NCI-H1105 treated with DMSO at 0.1 percent for 48 hours (cell line): ENCODE measurements at places on chromosomes 6 and 20.

- DNase-seq: peak; percentile 77
These were observed 6.2 kb upstream of the ZNF311 start for GRCh38 chr6:29011276-29011734.

GRCh38 chr6:142883011-142883410, 62.0 kb downstream of the HIVEP2 start:
- no peak for DNase-seq

DNA sequence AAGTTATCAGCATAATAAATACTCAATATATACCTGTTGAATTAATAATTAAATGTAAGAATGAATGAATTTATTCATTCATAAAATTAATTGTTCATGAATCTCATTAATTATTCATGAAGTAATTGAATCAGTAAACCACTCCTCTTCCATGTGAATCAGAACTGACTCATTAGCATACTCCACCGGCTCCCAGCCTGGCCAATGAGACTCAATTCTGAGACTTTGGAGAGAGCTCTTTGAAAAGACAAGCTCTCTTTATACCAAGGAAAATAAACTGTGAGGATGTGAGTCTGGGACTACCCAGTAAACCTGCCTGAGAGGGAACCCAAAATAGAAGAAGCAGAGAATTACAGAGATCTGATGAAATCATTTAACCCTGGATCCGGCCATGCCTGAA, 8.4 kb upstream of the SLC2A10 start:
- DNase-seq: no peak

DNA sequence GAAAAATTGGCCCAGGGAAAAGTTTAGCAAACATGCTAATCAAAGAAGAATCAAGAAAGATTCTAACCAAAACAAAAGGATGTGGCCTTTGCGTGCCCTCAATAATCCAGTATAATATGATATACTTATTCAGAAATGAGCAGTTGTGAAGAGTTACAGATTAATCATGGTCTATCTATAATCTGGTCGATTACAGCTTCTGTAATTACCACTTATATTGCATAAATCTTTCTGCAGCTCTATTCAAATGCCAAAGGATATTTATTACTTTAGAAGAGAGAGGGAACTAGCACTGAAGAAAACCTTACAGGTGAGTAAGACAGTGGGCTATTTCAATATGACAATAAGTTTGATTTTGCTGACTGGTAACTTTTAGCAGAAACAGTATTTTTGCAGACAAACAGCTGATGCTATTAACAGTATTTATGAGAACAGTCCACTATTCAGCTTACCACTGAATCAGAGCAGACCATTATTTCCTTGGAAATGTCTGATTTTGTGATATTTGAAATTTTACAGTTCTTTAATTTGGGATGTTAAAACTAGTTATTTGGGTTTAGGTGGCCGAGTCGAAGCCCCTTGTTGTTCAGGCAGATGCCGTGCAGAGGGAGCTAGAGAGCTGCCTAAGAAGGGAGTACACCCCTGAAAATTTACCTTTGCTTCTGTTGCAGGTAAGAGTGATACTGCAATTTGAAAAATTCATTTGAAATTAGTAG, 92.2 kb downstream of the CEP57L1 start:
- DNase-seq: peak; percentile 57

GRCh38 chr6:134245041-134245440, 72.9 kb downstream of the SGK1 start:
- no peak for DNase-seq

- DNase-seq: no peak
These were observed 4.8 kb downstream of the CST5 start for GRCh38 chr20:23874747-23875146.

DNA sequence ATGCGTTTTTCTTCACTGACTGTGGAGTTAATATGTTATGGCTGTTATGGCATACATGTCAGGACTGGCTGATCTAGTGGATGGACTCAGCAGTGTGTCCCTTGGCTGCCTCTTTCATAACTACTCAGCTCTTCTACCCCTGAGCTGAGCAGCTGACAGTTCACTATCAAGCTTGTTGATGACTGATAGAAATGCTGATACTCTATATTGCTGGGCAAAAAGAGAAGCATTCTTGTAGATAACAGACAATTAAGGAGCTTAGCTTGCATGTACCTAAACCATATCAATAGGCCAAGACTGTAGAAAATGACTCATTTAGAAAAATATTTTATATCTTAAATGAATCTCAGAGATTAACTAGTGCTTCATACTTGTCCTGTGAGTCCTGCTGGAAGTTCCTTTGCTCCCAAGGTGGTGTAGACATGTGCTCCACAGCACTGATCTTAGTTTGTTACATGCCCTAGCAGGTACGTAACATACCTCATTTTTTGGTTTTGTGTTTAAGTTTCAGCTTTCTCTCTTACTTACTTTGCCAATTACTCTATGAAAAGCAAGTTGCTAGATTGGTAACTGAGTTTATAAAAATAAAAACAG, 236.9 kb downstream of the GMDS start:
- DNase-seq: no peak

DNA sequence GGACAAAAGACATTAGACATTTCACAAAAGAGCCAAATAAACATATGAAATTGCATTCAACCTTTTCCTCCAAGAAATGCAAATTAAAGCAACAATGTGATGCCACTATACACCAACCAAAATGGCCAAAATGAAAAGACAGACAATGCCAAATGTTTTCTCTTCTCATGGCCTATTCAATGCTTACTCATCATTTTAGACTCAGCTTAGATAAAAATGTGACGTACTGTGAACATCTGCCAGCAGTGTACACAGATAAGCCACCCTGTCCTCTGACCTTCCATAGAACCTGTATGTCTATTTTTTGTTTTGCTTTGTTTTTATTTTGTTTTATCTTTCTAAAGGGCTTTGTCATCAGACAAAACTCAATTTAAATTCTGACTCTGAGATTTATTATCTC, 385.2 kb downstream of the FRK start:
- DNase-seq: no peak

- no peak for DNase-seq
These were observed 9.9 kb downstream of the BANF2 start for GRCh38 chr20:17709361-17710293.

DNA sequence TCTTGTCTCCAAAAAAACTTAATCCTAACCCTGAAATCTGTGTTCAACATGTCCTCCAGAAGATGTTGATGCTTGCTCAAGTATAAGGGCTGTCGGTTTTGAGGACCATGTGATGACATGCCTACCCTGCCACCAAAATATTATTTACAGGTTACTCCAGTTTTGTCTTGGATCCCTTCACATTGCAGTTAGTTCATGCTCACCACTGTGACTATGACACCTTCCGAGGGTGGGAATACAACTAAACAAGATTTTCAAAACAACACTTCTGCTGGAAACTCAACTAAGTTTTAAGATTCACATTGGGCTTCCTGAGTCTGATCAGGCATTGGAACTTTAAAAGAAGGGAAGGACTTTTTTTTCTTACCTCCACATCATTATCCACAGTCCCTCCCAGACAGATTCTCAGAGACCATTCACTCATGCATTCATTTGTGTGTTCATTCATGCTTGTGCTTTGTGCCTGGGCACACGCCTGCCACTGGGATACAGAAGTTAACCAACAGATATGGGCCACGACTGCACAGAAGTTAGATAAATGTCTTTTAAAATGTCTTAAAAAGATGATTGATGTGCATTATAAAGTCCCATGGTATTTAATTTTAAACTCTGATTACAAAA, 118.7 kb upstream of the GJE1 start:
- DNase-seq: no peak

GRCh38 chr20:16158090-16158975, 414.9 kb downstream of the KIF16B start:
- no peak for DNase-seq

- peak; percentile 20 for DNase-seq
These were observed 127.4 kb downstream of the ADGRG6 start for GRCh38 chr6:142429195-142429594.

DNA sequence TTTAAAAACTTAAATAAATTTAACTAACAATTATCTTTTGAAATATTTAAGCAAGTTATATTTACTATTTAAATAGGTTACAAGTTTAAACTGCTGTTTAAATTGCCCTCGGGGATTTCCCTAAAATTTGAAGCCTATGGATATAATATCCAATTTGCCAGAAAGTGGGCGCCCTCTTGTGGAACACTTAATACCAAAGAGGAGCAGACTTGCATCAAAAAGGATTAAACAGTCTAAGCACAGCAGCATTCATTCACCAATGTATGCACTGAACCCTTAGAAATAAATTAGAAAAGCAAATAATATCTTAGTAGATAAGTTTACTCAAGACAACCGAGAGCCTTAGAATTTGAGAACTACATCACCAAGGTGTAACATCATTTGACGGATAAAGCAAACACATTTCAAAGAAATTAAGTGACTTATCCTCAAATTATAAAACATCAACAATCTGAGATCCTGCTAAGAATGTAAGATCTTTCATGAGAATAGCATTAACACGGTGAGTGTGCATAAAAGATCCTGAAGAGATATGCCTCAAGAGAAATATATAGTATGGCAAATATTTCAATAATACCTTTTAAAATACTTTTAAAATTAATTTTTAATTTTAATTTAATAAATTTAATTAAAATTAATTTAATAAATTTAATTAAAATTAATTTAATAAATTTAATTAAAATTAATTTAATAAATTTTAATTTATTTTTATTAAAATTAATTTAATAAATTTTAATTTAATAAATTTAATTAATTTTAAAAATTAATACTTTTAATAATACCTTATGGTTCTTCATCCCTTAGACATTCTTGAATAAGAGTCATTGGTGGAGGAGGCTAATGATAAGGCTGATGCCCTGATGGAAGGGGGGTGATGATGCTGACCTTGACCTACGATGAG, 11.5 kb upstream of the MEP1A start:
- DNase-seq: peak; percentile 84

DNA sequence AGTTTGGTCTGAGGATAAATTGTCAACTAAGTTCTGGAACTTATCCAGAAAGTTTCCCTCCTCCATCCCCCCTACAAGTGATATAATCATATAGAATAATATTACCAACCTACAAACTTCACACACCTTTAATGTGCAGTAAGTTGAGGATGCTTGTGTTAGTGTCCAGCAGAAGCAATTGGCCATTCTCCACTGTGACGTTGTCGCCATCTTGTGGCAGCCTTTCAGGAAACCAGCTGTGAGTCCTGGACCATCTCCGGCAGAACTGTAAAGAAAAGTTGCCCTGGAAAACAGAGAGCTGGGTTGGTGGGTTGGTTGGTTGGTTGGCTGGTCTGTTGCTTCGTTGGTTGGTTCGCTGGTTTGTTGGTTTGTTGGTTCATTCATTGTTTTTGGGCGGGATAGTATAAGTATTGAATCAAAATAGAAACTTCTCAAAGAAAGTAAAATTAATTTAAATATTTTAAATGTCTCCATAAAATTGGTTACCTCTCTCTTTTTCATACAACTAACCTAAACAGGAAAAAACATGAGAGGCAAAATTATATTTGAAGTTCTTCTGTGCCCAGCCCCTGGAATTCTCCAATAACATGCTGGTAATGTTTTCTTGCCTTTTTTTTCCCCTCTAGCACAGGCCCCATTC, 127.5 kb downstream of the PKHD1 start:
- peak; percentile 77 for DNase-seq

DNA sequence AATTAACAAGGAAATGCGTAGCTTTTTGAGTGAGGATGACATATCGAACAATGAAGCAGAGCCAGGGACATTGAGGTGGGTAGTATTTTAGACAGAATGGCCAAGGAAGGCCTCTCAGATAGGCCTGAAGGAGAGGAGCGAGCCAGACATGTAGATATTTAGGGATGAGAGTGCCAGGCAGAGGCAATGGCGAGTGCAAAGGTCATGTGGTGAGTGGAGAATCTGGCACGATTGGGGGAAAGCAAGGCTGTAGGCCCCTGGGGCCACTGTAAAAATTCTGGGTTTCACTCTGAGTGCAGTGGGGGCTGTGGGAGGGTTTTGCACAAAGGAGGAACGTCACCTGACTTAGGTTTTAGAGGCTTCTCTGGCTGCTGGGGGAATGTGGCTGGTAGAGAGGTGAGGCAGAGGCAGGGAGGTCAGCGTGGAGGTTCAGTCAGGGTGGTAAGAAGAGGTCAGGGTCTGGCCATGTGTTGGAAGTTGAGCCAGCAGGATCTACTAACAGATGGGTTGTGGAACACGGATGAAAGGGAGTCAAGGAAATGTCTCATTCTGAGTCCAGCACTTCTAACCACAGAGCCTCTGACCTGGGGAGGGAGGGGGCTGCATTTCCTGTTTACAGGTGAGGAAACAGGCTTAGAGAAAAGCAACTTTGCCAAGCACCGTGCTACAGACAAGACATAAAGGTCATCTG, 11.3 kb downstream of the SIRPA start:
- DNase-seq: no peak

GRCh38 chr6:72151742-72152141, 265.4 kb downstream of the RIMS1 start:
- no peak for DNase-seq
